Activated CD8-positive, alpha-beta T cell treated with anti-CD3 and anti-CD28 coated beads, Interleukin-2, amount 10 ng/mL, durations not matched to agents 7 days and 5 days (primary cell): ENCODE measurements at places on chromosomes 7 and 10.
A peak's percentile ranks its signal among the peaks of the same experiment; 100 is the strongest.

GRCh38 chr7:672891-673290, 53.6 kb upstream of the DNAAF5 start:
- DNase-seq = no peak

GRCh38 chr10:22536620-22537019, 177.8 kb downstream of the PIP4K2A start:
- no peak for DNase-seq

- no peak for DNase-seq
Measured at GRCh38 chr7:113875224-113875623, 43.6 kb downstream of the PPP1R3A start.

DNA sequence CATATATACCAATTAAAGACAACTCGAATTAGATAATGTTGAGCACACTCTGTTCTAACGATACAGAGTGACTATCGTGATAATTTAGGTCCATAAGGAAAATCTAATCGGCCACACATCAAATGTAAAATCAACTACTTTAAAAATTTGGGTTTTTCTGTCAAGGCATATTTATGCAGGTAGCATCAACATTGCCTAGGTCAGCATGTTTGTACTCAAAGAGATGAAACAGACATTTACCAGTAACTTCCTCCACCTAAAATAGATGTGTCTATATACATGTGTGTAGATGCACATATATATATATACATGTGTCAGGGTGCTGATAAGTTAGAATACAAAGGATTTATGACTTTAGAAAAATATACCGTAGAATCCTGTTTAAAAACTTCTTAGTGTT, 22.0 kb downstream of the PSMC2 start:
- DNase-seq = no peak

GRCh38 chr7:130228840-130229502, 21.3 kb downstream of the SSMEM1 start:
- DNase-seq = no peak

GRCh38 chr10:121455377-121455776, 142.9 kb downstream of the FGFR2 start:
- DNase-seq = no peak

- DNase-seq = no peak
Measured at GRCh38 chr7:135282561-135283254, 49.1 kb downstream of the STRA8 start.

DNA sequence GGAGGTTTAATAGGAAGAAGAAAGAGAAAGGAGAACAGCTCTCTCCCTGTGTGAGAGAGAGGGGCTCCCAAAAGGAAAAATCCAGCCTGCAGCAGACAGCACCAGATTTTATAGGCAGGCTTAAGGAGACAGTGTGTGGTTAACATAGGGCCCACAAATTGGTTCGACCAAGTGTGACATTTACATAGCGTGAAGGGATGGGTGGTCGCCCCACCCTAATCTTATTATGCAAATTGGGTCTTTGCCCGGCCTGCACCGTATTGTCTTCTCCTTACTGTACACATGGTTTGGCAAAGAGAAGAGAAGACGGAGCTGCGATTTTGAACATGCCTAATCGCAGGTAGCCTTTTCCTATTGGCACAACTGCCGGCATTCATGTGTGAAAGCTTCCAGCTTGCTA, 756.3 kb downstream of the NXPH1 start:
- DNase-seq = no peak

- DNase-seq = peak; percentile 56
Measured at GRCh38 chr10:47261121-47261520, 38.9 kb upstream of the GDF10 start.

- no peak for DNase-seq
Measured at GRCh38 chr7:20896996-20897395, 110.3 kb upstream of the SP8 start.

DNA sequence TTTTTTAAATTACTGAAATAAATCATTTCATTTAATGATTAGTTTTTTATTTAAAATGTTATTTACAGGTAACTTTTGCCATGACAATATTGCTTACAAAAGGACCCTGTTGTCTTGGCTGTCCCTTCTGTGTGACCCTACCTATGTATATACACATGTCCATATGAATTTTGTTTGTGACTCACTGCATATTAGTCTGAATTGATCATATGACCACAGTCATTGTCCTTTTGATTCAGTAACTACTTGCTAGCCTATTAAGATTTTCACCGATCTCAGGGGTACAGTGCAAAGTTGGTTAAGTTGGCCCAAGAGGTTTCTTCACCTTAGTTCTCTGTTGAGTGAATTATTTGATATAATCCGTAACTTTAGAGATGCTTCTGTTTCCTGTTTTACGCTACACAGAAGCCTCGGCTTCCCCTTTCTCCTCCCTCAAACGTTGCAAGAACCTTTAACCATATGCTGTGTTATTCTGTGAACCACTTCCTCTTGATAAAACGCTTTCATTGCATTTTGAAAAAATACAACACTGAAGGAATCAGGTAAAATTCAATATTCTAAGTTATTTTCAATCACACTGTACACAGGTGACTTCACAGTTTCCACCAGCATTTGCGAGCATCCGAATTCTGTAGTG, 43.9 kb downstream of the APBB1IP start:
- DNase-seq = peak; percentile 69

GRCh38 chr10:127154831-127155620, 41.4 kb downstream of the INSYN2A start:
- no peak for DNase-seq

- DNase-seq = no peak
Measured at GRCh38 chr7:156819733-156820295, 73.2 kb downstream of the LMBR1 start.

DNA sequence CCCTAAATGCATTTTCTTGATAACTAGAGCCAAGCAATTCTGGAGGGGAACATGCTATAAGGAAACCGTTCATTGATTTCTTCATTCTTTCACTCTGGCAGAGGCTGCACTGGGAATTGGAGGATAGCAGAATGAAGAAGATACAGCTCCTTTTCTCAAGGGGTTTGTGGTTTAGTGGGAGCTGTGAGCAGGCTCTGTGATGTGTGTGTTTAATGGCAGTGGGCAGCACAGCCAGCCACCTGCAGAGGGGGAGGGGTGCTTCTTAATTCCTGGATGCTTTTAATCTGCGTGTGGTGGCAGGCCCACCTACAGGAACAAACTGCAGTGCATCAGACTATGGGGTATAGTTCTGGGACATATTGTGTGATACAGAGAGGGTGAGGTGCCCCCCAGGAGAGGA, 31.9 kb downstream of the RPS24 start:
- DNase-seq = no peak

GRCh38 chr7:128115821-128116723, 84.8 kb upstream of the LRRC4 start:
- DNase-seq = no peak

DNA sequence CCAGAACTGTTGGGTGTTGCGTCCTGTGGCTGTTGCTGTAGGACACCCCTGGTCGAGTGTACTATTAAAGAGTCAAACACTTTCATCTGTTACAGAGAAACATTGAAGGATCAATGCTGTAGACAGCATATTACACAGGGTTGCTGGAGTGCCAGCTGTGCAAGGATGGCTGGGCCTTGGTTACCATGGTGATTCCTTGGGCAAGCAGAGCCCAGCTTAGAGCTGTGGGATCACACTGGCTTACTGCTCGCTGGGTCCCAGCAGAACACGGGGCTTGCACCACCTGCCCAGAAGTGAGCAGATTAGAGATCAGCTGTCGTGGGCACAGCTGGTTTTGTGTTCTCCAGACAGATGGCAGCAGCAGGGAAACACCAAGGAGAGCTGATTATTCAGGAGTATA, 76.0 kb downstream of the GPR141 start:
- no peak for DNase-seq

GRCh38 chr10:3904419-3904960, 119.5 kb upstream of the KLF6 start:
- no peak for DNase-seq

DNA sequence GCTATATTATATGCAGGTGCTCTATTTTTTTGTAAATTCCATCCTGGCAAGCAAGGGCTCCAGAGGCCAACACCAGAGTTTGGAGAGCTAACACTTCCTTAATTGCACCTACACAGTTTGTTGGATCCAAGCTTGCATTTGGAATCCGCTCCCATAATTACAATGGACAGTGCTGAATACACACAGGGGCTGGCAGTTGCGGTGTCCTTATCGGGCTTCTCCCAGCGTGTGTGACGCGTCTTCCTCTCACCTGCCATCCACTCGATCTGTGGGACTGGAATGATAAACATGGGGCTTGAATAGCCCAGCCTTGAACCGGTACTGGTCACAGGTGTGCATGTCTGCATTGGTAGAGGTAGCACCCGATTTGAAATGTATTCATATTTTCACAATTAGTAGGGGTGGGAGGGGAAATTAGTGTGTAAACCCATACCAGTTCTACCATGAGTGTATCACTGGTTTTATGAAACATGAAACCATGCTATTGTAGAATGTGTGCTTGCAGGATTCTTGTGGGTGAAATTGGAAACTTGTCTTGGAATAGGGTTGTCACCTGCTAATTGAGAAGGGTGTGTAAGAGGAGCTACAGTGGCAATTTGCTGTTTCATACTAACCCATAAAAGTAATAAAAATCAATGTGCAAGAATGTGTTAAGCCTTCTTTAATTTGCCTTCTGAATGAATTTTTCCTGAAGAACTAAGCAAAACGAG, 316.5 kb downstream of the WDR11 start:
- DNase-seq = no peak

DNA sequence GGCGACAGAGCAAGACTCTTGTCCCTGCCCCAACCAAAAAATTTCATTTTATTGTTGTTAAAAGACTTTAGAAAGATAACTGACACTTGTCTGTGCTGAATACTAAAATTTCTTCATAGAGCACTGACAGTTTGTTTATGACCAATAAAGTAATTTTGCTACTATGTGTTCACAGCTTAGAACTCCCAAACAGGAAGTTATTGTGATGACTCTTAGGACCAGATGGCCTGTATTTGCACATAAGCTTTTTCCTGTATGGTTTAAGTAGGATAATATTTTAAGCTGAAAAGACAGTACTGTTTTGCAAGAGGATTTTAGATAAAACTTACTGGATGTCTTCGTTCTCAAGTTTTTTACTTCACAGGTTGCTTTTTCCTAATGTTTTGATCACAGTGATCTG, 80.7 kb downstream of the MMRN2 start:
- no peak for DNase-seq

- DNase-seq = no peak
Measured at GRCh38 chr7:111568419-111568818, 6.1 kb upstream of the IMMP2L start.

- no peak for DNase-seq
Measured at GRCh38 chr7:94366832-94367231, 27.9 kb upstream of the COL1A2 start.

- DNase-seq = no peak
Measured at GRCh38 chr7:37065779-37066271, 341.5 kb upstream of the AOAH start.

DNA sequence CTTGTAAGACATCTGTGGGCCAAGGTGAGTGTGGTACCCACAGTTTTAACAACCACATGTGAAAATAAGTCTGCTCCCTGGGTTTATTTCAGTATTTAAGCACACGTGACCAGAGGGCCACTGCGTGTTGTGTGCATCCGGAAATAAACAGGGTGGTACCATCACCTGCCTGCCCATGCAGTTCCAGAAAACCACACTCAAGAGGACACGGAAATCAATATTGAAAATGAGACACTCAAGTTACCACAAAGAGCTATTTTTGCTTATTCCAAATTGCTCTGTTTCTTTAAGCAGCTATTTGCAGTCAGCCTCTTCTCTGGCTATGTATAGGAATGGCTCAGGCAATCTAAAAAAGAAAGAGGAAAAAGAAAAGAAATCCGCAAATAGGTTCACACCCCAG, 71.8 kb upstream of the LOXL4 start:
- peak; percentile 22 for DNase-seq

- no peak for DNase-seq
Measured at GRCh38 chr10:125850766-125851731, 27.7 kb downstream of the BCCIP start.

GRCh38 chr7:125169088-125169487, 239.5 kb upstream of the POT1 start:
- DNase-seq = no peak

DNA sequence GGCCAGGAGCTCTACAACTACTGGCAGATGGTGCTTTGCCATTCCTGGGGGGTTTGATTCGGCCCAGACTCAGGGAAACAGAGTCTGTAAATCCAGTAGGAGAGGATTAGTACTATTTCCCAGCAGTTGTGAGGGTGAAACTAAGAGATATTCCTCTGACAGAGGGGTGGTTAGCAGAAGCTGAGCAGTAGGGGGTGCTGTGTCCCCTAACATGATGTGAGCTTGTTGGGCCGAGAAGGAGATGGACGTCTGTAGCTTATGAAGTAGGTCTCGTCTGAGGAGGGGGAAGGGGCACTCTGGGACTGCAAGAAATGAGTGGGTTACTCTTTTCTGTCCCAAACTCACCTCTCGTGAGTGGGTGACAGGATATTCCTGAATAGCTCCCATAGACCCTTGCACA, 179.2 kb upstream of the MBL2 start:
- no peak for DNase-seq

- no peak for DNase-seq
Measured at GRCh38 chr10:95537542-95537927, 23.6 kb downstream of the SORBS1 start.

GRCh38 chr10:126509182-126509581, 120.9 kb upstream of the ADAM12 start:
- DNase-seq = no peak

- DNase-seq = no peak
Measured at GRCh38 chr10:49099046-49099445, 16.3 kb downstream of the VSTM4 start.

DNA sequence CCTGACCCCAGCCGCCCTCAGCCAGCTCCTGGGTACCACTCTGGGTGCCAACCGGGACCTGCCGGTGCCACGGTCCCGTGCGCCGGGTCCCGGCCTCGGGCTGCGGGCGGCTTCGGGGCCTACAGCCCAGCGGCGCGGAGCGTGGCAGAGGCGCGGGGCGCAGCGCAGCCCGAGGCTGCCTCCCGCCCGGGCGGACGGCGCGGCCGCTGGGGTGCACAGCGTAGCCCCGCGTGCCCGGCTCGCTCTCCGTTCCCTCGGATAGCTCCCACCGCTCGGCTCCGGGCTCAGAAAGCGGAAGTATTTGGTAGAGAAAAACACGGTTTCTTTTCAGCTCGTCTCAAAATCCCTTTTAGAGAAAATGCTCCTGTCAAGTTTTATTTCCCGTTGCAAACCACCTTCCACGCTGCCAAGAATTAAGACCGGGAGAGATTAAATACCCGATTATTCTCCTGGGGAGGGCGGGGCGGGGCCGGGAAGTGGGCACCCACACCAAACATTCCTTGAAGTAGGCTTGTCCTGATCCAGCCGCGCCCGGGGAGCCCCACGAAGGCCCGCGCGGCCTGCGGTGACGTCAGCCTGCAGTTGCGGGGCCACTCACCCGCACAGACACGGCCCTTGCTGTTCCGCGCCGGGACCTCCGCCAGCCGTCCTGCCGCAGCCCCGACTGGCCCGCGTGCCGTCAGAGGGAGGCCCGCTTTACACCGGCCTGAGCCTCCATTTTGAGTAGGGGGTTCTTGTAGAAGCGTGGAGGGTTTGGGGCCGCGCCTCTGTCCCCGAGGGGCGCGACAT, 7.2 kb downstream of the HOXA13 start:
- DNase-seq = no peak
